ENCODE measurements at places on chromosomes 3 and 15. TPM values are rescaled to one million over a fixed set of nuclear protein-coding genes. Genes with fewer than 3 reads are reported as not detected.

MASP1 gene
- total RNA-seq = 1.8 TPM

PLSCR5 gene
- total RNA-seq = not detected

HIGD2B gene
- not detected for total RNA-seq

KLHDC8B gene
- 32.0 TPM for total RNA-seq

IQCB1 gene
- total RNA-seq = 8.3 TPM

SLC22A14 gene
- 0.08 TPM for total RNA-seq

UBR1 gene
- 23.3 TPM for total RNA-seq

GRCh38 chr15:52085299-52085698, 27.3 kb downstream of the BCL2L10 start:
- no peak for DNase-seq

DNA sequence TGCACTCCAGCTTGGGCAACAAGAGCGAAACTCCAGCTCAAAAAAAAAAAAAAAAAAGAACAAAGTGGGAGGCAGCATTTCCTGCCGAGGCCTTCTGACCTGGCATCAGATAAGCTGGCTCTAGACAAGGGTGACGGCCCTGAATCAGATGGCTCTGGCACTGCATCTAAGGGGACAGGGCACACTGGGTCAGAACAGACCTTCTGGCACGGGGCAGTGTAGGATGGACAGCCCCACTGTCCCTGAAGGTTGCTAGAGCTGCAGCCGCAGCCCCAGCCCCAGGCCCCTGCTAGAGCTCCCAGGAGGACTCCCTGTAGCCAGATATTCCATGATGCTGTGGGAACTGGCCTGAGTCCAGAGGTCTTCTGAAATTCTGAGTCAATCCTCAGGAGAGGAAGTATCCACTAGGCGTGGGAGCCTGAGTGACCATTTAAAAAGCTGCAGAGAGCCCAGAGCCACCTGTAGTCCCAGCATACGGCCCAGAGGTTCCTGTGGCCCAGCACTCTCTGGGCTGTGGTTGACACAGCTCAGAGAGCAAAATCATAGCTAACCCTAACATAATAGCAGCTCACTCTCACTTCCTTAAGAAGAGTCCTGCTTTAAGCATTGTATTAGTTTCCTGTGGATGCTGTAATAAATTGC, 69.2 kb upstream of the MFGE8 start:
- peak; percentile 74 for DNase-seq

DNA sequence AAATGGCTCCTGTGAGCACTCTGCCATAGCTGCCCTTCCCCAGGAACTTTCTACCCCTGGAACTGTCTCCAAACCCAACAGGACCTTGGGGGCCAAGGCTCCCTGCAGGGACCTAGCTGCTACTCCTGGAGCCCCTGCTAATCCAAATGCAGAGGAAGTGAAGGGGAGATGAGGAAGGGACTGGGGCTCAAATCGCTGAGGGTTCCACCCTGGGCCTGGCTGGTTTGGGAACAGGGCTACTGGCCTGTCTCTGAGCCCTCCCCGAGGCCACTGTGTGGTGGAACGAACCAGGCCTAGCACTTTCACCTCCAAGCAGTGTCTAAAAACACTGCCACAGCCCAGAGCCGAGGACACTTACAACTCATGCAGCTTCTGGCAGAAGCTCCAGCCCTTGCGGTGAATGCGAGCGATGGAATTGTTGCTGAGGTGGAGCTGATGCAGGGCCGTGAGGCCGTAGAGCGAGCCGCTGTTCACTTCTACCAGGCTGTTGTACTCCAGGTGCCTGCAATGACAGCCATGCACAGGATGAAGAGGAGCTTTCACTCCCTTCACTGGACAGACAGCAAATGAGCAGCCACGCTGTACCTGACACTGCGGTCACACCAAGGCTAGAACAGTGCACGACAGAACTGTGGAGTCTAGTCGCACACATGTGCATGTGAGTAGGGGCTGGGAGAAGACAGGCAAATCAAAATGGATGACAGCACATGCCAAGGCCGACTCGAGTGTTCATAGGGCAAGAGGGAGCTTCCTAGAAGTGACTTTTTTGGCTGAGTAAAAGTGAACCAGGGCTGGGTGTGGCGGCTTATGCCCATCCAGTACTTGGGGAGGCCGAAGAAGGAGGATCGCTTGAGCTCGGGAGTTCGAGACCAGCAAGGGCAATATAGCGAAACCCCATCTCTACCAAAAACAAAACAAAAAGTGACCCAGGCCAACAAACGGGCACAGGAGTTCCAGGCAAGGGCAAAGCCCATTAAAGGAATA, 90.8 kb downstream of the LRIG1 start:
- DNase-seq = no peak

GRCh38 chr15:78306176-78306774, 6.9 kb upstream of the SKIC8 start:
- no peak for DNase-seq

DNA sequence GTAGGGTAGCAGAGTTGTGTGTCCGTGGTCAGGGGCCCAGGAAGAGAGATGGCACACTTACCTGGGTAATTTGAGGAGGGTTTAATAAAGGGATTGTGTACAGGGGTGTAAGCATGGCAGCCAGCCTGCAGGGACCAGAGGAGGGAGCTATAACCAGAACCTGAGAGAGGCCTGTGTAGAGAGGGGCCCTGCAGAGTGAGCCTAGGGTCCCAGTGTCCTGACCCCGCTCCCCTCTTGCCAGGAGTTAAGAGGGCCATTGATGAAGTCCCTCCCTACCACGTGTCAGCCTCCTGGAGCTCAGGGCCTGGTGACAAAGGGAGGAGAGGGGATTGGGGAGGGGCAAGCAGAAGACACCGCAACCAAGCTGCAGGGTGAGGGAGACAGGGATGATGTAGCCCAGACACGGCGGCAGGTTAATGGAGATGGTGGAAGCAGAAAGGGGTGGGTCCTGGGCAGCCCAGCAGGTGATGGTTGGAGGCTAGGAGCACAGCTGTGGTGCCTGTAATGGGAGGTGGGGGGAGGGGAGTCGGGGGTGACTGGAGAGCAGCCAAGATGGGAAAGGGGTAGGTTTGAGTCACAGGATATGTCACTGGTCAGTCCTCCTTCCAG, 165.4 kb upstream of the TOPAZ1 start:
- no peak for DNase-seq

GRCh38 chr3:188390343-188390718, 236.4 kb downstream of the LPP start:
- DNase-seq = no peak

DNA sequence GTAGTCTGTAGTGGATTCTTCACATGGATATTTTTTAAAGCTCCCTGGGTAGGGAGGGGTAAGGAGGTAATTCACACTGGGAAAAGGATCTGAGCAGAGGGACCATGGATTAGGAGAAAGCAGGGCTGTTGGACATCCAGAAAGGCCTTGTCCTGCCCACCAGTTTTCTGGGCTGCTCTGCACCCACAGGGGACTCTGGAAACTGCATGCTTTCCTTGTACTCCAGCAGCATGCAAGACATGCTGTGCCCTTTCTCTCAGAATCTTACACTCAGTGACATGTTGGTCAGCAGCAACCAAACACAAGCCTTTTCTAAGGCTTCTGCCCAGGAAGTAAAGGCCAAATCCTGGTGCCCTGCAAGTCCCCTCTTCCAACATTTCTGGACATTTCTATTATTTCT, 2.5 kb upstream of the FBN1 start:
- no peak for DNase-seq

DNA sequence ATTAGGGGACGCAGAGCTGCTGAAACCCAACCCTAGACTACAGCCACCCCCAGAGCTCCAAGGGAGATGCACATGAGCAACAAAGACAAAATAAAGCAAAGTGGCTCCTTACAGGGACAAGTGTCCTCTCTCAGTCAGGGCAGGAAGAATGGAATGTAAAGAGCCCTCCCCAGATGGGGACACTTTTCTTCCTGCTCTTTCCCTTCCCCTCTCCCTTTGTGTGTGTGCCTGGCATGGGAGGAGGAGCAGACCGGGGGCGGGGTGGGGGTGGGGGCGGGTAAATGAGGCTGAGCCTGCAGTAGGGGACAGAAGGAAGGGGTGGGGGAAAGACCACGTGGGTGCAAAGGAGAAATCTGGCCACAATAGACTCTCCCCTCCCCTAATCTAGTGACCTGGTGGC, 37.4 kb downstream of the ACAA1 start:
- no peak for DNase-seq

- DNase-seq = no peak
These were observed 46.1 kb downstream of the CMTM6 start for GRCh38 chr3:32456429-32457130.

- DNase-seq = no peak
These were observed 184.5 kb downstream of the USP13 start for GRCh38 chr3:179837374-179837773.

GRCh38 chr3:190059242-190059590, 61.5 kb downstream of the P3H2 start:
- no peak for DNase-seq

DNA sequence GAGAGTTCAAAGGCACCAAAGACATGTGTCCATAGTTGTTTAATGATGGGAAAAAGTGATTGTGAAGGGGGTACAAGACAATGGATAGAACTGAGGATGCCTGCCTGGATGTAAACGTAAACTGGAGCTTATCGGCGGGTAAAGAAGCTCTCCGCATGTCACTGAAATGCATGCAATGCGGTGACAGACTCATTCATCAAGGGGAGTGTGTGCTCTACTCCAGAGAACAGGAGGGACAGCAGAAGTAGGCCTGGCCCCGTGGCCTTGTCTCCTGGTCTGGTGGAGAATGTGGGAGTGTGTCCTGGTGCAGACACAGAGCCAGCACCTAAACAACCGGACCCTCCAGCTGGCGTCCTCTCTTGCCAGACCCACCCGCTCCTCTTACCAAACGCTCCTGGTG, 50.6 kb downstream of the TRPM1 start:
- DNase-seq = no peak

DNA sequence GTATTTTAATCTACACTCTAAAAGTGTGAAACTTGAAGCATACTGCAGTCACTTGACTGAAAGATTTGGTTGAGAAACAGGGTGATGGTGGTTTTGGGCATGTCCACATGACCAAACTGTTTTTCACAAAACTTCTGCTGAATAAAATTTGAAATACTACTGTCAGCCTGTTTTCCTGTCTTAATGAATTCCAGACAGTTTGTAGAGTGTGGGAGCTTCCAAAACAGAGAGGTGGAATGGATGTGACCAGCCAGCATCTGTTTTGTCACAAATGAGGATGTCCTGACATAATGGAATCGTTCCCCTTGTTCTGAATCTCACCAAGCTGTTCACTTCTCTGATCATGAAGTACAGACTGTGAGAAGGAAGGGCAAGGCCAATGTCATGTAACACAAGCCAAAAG, 11.8 kb downstream of the MITF start:
- no peak for DNase-seq

DNA sequence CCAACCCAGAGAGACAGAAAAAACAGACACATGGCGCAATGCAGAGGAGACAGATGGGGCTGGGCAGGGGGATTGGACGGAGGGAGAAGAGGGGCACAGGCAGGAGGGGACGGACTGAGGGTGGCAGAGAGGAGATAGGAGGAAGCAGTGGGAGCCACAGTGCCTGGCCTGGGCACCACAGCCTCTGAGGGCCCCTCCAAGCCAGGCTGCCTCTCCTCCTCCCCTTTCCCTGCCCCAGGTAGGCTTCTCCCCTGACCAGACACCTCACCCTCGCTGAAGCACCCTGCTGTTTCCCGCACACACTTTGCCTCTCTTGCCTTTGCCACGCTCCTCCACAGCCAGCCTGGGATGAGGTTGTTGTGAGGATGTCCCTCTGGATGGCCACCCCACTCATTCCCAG, 84.0 kb upstream of the PRR20G start:
- no peak for DNase-seq

GRCh38 chr3:139202226-139202958, 141.4 kb upstream of the MRPS22 start:
- no peak for DNase-seq

Measured in psoas muscle (tissue), 8 donors.